ENCODE measurements at places on chromosomes 2 and 18. TPM values are rescaled to one million over a fixed set of nuclear protein-coding genes. Genes with fewer than 3 reads are reported as not detected.

GRCh38 chr2:208090420-208090819 lies 33.9 kb downstream of the CRYGD start:
- H3K36me3 ChIP-seq, result no peaks in the 10 kb centered on the region
- no peaks in the 10 kb centered on the region for H3K4me1 ChIP-seq
- H3K27me3 ChIP-seq, result peaks cover 11% of the 10 kb centered on the region

DNA sequence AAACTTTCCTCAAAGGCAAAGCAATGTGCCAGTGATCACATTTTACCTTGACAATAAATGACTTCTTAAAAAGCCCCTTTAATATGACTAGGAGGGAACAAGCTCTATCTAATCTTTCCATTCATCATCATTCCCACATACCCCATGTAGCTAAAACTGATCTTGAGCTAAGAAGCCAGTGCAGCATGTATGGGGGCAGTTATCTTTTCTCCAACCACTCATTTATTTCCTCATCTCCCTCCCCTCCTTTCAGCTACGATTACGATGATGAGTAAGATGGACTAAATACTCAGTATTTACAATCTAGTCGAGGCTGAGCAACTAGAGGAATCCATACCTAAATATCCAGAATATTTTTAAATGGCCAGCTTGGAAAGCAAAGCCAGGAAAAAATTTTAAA lies 35.5 kb downstream of the PNO1 start:
- no peak for DNase-seq
- no peaks in the 10 kb centered on the region for H3K27me3 ChIP-seq
- no peak overlapping the region for H3K27ac ChIP-seq
- peaks cover 16% of the 10 kb centered on the region for H3K4me1 ChIP-seq

- no peaks in the 10 kb centered on the region for H3K36me3 ChIP-seq
- H3K27me3 ChIP-seq, result no peaks in the 10 kb centered on the region
- no peaks in the 10 kb centered on the region for H3K4me1 ChIP-seq
These were observed 49.7 kb upstream of the AGAP1 start for GRCh38 chr2:235444101-235444597.

ATP8B1 gene
- total RNA-seq, result 0.16 TPM

LIMS3 gene
- 0.74 TPM for total RNA-seq

UGT1A5 gene
- not detected for total RNA-seq

All from activated CD8-positive, alpha-beta T cell treated with anti-CD3 and anti-CD28 coated beads, Interleukin-2, amount 10 ng/mL, durations not matched to agents 7 days and 5 days (primary cell).